Non-pigmented ciliary epithelial cell (primary cell): ENCODE measurements at places on chromosomes 5 and 9.

DNA sequence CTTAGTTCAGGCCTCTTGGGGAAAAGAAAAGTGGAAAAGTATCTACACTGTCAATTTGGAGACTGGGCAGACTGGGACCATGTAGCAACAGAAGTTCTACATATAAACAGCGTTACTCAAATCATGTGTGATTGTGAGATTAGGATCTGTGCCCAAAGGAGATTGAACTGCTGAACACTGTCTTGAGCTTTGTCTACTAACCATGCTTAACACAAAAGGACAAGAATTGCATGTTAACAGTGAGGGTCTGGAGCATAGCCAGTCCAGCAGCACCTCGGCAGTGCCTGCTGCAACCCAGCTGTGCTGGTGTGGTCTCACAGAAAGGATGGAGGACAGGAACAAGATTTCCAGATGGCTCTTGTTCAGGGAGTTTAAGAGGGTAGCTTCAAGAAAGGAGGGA lies 5.7 kb downstream of the PAM start:
- no peak for DNase-seq

DNA sequence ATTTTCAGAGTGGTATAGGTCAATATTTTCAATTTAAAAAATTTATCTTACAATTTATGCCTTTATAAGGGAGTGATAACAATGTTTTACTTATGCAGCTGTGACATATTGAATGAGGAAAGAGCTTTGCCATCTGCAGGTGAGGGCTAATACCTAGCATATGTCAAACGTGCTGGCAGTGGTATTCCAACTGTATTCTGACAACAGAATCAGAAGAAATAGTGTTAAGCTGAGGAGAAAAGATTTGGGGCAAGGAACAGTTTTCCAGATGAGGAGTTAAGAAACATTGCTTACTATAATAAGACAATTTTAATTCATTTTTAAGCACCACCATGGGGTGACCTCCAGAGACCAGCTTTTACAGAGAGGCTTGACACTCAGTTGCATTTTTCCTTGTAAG lies 267.8 kb upstream of the ZNF608 start:
- DNase-seq = no peak

- DNase-seq = no peak
Observed at GRCh38 chr9:121912812-121913627, 180.1 kb downstream of the TTLL11 start.

DNA sequence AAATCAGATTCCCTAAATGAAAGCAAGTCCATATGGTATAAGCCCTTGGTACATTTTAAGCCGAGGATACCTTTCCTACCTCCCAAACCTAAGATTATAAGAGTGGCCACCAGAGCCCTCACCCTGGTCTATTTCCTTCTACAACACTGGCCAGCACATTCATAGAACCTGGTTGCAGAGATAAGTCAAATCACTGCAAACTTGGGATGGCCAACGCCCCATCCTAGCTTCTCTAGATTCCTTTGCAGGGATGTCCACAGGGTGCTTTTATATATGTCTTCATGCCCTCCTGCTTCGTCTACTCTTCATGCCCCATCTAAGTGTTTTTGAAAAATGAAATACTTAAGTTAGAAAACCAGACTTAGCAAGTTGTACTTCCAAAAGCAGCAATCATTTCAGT lies 41.8 kb downstream of the SH3RF2 start:
- no peak for DNase-seq

DNA sequence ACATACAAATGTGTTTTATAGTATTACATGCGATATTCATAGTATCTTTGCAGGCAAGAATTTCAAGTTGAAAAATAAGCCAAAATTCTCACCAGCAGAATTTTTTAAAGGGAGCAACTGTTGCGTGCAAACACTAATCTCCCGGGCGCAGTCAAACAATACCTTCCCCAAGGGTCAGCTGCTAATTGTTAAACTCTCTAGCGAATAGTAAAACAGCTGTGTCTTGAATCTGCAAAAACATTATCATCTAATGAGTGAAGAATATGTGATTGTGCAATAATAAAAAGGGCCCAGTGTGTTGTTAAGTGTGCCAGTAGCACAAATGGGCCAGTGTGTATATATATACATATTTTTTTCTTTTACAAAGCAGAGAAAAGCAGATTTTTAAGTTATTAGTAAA lies 131.4 kb downstream of the CCDC192 start:
- DNase-seq = no peak

DNA sequence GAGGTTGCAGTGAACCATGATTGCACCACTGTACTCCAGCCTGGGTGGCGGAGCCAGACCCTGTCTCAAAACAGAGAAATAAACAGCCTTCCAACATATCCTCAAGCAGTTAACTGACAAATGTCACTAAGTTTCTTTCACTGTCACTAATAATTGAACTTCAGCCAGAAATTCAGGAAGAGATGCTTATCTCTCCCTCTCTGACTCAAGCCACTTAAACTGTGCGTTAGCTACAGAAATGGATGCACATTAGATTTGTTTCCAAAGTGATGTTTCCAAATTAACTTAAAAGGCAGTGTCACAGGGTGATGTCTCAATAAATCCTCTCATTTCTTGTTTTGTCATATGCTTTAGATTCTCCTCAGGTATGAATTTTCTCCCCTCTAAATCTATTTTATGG lies 164.9 kb downstream of the KDM4C start:
- no peak for DNase-seq

GRCh38 chr5:25033658-25034057 lies 388.9 kb upstream of the CDH10 start:
- DNase-seq = no peak

GRCh38 chr5:40410231-40410861 lies 269.4 kb upstream of the PTGER4 start:
- DNase-seq = peak; percentile 64

GRCh38 chr5:120320626-120321025 lies 143.5 kb upstream of the PRR16 start:
- no peak for DNase-seq

GRCh38 chr5:617896-618295 lies 5.8 kb downstream of the CEP72 start:
- no peak for DNase-seq

GRCh38 chr9:75604661-75605060 lies 285.8 kb upstream of the PCSK5 start:
- DNase-seq = no peak

GRCh38 chr5:139641116-139642080 lies 6.8 kb upstream of the CXXC5 start:
- DNase-seq = no peak

- no peak for DNase-seq
Observed at GRCh38 chr5:7960142-7960541, 91.2 kb downstream of the MTRR start.

GRCh38 chr9:7145361-7146069 lies 387.7 kb downstream of the KDM4C start:
- DNase-seq = no peak

DNA sequence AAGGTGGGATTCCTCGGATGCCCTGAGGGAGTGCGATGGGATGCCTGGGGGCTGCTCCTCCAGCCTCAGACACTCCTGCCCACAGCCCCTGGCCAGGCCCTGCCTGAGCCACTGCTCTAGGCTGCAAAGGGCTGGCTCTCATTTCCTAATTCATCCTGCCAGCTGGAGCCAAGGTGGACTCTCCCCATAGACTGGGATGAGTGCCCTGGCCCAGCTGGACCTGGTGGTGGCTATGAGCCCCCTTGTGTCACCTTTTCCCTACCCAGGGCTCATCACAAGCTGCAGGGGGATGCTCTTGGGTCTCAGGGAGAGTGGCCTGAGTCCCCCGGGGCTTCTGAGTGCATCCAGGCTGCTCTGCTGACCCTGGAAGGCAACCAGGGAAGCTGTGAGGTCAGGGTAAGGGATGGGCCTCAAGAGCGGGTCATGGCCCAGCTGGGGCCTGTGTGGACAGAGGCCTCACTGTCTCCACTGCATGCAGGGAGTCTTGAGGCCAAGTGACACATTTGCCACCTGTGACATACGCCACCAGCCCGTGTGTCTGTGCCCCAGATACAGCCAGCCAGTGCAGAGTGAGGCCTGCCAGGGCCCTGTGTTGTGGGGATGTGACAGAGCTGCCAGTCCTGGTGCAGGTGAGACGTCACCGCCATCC lies 102.7 kb upstream of the IER5L start:
- no peak for DNase-seq

GRCh38 chr5:140189977-140190871 lies 15.2 kb downstream of the CYSTM1 start:
- DNase-seq = no peak

GRCh38 chr9:79766091-79766490 lies 194.3 kb downstream of the TLE4 start:
- no peak for DNase-seq

DNA sequence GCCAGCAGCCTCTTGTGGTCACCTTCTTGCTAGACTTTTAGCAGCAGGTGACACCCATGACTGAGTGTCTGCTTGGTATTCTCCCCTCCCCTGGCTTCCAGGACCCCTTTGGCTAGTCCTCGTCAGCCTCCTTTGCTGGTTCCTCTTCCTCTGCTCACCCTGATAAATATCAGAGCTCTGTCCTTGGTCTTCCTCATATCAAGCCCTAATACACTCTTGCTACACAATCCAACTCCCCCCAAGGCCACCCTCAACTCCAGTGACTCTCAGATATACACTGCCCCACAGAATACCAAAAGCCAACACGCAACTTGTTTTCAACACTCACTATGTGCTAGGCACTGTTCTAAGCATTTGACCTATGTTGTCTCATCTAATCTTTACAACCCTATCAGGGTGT lies 30.3 kb upstream of the LCP2 start:
- DNase-seq = no peak

DNA sequence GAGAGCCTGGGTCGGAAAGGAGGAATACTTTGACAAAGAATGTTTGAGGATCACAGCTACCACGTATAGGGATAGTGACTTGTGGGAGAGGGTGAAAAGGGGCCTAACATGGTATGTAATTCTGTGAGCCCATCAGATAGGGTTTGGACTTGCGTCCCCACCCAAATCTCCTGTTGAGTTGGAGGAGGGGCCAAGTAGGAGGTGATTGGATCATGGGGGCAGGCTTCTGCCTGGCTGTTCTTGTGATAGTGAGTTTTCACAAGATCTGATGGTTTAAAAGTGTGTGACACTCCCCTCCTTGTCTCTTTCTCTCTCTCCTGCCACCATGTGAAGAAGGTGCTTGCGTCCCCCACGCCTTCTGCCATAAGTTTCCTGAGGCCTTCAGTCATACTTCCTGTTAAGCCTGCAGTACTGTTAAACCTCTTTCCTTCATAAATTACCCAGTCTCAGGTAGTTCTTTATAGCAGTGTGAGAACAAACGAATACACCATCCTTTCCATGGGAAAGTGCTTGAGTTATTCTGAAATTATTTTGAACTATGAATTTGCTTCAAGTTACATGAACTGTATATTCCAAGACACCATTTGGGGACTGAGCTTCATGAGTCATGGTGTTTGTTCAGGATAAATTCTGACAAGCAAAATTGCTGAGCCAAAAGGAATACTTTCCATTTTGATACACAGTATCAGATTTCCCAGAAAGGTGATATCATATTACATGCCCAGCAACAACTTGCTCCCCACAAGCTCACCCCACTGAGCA lies 68.8 kb upstream of the SSBP2 start:
- no peak for DNase-seq
